ENCODE measurements at places on chromosomes 12 and 14.

DNA sequence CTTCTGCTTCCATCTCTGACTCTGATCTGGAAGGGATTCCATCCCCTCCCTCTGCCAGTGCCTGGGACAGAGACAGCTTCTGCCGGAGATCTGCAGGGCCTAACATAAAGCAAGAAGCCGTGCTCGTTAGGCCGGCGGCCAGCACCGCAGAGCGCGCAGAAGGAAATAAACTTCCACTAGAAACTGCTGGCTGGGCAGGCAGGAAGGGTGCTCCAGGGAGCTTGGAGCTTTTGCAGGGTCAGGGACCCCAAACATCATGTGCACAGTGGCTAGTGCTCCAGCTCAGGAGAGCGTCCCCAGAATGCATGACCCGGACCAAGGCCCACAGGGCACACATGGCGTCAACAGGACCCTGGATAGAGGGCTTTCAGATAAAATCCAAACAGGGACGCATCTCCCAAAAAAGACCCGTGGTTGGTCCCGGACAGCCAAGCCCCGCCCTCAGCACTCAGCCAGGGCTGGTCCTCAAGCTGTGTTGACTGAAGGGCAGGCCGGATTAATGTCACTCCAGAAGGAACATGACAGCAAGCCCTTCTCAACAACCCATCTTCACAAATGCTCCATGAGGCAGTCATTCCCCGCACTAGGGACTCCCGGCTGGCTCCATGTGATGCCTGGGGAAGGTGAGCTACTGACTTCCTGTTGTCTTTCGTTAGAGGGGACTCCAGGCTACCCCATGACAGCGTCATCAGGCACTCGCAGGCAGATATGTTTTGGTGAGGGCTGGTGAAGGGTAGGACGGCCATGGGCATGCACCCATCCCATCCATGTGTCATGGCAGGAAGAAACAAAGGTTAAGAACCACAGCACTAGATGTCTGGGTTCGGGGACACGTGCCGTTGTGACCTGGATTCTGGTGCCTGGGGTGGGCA, 121.5 kb downstream of the CALM1 start:
- DNase-seq: no peak

DNA sequence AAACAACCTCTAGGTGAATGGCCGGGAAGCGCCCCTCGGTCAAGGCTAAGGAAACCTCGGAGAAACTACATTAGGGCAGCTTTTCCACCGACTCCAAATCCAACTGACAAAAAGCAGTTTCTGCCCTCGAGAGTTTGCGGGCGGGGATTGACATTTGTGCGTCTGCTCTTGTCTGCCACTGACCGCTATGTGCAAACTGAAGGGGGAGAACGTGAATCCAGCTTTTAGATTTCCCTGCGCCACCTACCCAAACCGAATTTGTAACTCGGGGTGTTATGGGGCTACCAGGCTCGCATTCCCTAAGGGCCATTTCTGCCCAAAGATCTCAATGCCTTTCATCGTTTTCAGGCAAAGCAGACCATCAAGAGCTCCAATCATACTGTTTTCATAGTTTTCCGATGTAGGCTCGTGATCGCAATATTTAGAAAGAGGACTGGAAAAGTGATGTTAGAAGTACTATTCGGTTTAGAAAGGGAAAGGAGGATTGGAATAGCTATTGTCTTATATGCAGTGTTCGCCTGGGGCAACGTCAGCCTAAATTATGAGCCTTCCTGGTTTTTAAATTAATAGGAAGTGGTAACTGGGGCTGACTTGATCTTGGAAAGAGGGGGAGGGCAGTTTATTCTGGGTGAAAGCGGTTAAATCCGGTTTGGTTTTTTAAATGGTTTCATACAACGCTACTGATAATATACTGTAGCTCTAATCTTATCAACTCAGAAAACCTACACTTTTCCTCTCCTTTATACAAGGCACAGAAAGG, 45.4 kb downstream of the BCAT1 start:
- peak; percentile 68 for DNase-seq

- no peak for DNase-seq
Observed at GRCh38 chr12:47551426-47551851, 154.4 kb downstream of the RPAP3 start.

DNA sequence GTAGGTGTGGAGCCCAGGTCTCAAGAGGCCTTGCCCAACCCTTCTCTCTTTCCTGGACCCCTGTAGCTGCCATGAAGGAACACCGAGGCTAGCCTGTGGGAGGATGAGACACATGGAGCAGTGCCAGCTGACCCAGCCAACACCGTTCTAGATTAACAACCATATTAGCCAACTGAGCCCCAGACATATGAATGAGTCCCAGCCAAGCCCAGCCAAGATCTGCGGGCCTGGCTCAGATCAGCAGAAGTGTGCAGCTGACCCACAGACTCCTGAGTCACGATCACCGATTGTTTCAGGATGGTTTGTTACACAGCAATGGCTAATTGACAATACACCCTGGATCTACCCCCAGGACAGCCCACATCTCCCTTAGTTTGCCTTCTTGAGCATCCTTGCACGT, 82.1 kb downstream of the NTF3 start:
- no peak for DNase-seq

GRCh38 chr14:61451891-61452400, 130.6 kb downstream of the PRKCH start:
- no peak for DNase-seq

All from inflammatory macrophage treated with lipopolysaccharide for 1 hour (primary cell).